ENCODE measurements at places on chromosomes 2 and 18. TPM values are rescaled to one million over a fixed set of nuclear protein-coding genes. Genes with fewer than 3 reads are reported as not detected.

GKN2 gene
- not detected for polyA plus RNA-seq

SERTAD2 gene
- 13.3 TPM for polyA plus RNA-seq

CFAP221 gene
- polyA plus RNA-seq: not detected

TTC39C gene
- 16.4 TPM for polyA plus RNA-seq

SERPINB3 gene
- 12.3 TPM for polyA plus RNA-seq

DQX1 gene
- 3.4 TPM for polyA plus RNA-seq

HAAO gene
- polyA plus RNA-seq: not detected

UGT1A8 gene
- not detected for polyA plus RNA-seq

NR4A2 gene
- 0.26 TPM for polyA plus RNA-seq

PAIP2B gene
- polyA plus RNA-seq: 0.61 TPM

CGREF1 gene
- polyA plus RNA-seq: 4.5 TPM
